ENCODE measurements at places on chromosomes 5 and 9. TPM values are rescaled to one million over a fixed set of nuclear protein-coding genes. Genes with fewer than 3 reads are reported as not detected.

Gene GARNL3
- 18.1 TPM for total RNA-seq

Gene OXCT1
- total RNA-seq: 29.7 TPM

Gene FBN2
- 0.08 TPM for total RNA-seq

Gene EMB
- total RNA-seq: 11.6 TPM

Gene BHMT
- not detected for total RNA-seq

Gene IL13
- total RNA-seq: not detected

Gene SLC6A18
- not detected for total RNA-seq

Gene AK1
- 86.8 TPM for total RNA-seq

Gene HSD17B3
- total RNA-seq: 0.38 TPM

Gene CBY3
- total RNA-seq: not detected

Measured in PC-9 (cell line).